T-helper 17 cell (primary cell): ENCODE measurements at places on chromosomes 11 and 22.

GRCh38 chr11:130945896-130946295 lies 29.6 kb upstream of the SNX19 start:
- no peak for DNase-seq

DNA sequence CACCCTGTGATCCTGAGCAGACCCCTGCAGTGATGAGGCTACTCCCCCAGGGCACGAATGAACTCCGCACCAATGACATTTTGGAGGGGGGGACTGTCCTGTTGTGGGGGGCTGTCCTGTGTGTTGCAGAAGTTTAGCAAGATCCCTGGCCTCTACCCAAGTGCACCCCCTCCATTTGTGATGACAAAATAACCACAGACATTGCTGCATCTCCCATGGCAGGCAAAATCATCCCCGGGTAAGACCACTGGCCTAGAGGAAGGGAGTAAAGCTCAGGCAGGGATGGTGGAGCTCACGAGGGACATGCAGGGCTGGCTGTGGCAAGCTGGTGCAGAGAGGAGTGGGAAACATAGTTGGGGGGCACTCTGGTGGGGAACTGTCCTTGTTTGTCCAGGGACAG lies 40.6 kb downstream of the NECTIN1 start:
- no peak for DNase-seq

- no peak for DNase-seq
Measured at GRCh38 chr11:38456371-38456770, 1858.3 kb upstream of the RAG2 start.

DNA sequence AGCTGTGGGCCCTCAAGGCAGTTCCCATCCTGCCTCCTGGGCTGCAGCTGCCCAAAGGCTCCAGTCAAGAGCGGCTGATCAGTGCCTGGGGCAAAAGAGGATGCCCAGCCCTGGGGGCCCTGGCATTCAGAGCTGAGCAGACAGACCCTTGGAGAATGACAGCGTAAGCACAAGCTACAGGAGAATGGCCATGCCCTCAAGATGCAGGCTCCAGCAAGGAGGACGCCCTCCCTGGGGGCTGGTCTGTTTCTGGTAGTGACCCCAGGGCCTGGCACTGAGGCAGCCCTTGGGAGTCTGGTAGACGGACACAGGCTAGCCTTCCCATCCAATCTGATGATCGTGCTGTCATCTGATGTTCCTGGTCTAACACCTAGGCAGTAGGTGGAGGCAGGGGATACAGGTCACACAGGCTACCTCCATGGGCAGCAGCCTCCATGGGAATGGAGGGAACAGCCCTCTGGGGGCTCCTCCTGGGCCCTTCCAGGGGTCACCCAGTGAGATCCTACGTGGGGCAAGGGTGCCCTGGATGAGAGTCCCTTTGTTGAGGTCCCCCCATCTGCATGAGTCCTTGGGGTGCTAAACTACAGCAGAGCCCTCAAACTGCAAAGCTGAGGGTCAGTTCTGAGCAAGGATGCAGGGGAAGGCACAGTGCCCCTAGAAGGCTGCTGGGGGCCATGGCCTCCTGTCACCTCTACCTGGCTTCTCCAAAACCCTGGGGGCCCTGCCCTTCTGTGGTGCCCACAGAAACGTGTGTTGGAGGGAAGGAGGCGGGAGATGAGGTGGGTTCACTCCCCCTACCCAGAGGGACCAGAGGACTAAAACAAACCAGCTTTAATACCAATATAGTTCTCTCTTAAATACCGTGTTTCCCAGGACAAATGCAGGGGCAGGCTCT lies 10.2 kb upstream of the SF1 start:
- DNase-seq, result no peak

- DNase-seq, result peak; percentile 26
Measured at GRCh38 chr11:65663639-65664200, 1.0 kb upstream of the RELA start.

DNA sequence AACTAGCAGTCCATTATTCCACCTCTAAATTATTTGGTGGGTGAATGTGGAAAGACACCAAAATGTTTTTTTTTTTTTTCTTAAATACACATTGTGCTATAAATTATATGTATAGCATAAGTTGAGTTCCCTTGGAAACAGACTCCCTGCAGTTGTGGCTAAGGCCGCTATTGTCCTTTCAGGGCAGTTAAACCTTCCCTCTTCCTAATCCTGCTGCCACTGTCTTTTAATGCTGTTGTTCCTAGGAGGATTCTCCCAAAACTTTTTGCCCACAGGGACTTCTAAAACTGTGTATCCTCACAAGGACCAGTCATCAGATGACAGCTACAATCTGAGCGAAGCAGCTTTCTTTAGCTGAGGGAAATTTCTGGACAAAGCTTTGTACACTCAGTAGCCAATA lies 478.9 kb upstream of the CHORDC1 start:
- no peak for DNase-seq

DNA sequence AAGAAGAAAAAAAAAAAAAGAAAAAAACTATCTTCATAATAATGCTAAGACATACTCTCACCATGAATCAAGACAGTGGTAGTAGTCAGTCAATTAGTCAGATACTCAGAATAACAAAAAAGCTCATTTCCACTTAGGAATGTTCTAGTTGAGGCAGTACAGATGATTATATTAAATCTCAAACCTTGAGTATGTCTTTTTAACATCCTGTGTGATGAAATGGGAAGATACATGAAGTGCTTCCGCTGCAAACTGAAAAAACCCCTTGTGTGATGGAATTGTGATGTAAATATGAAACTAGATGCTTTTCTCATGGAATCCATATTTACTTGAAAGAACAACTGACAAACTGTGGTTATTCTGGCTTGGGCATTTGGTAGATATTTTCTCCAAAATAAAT lies 13.7 kb downstream of the AMOTL1 start:
- DNase-seq, result no peak

GRCh38 chr11:112226062-112226830 lies at the start of gene PTS:
PTS (plus strand) TSS chr11:112226428; CDS start chr11:112226444, 16 bp downstream.
- peak; percentile 77 for DNase-seq

DNA sequence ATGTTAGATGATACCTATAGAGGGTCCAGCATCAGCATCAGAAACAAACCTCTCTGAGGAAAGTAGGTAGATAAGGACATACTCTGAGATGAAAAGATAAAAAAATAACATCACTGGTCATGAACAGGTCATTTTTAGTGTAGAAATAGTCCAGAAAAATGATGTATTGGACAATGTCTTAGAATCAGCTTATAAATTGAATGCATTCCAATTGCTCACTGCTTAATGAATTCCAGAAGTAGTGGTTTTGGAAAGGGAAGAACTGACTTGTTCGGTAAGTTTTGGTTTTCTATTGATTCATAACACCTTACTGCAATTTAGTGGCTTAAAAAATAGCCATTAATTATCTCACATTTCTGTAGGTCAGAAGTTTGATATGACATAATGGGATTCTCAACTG lies 929.5 kb upstream of the CCDC90B start:
- no peak for DNase-seq

- no peak for DNase-seq
Measured at GRCh38 chr11:31240340-31240904, 129.1 kb downstream of the DCDC1 start.

DNA sequence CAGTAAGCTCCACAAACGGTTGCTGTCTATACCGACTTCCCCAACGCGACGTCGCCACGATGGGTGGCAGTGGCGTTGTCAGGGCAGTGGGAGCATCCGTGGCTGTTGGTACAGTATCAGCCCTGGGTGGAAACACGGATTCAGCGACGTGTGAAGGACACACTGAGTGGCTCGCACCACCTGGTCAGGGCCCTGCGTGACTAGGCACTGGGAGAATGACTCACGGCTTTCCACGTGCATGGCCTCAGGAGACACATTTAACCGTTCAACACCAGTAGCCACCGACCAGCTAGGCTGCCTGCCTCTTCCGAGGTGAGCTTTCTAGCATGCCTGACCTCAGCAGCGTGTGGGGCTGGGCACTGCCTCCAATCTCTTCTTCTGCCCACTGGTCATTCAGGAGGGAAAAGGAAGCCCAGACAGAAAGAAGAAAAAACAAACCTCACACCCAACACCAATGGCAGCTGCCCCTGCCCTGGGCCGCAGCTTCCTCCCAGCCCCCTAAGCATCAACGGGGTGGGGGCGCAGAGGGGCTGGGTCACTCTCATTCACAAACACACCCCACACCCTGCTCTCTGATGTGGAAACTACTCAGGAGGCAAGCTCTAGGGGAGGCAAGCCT lies 59.0 kb downstream of the MYH9 start:
- no peak for DNase-seq
